Esophagus squamous epithelium (tissue), 5 donors: ENCODE measurements at places on chromosomes 16 and 17. TPM values are rescaled to one million over a fixed set of nuclear protein-coding genes. Genes with fewer than 3 reads are reported as not detected.

Gene KRTAP2-3
- not detected for total RNA-seq

DNA sequence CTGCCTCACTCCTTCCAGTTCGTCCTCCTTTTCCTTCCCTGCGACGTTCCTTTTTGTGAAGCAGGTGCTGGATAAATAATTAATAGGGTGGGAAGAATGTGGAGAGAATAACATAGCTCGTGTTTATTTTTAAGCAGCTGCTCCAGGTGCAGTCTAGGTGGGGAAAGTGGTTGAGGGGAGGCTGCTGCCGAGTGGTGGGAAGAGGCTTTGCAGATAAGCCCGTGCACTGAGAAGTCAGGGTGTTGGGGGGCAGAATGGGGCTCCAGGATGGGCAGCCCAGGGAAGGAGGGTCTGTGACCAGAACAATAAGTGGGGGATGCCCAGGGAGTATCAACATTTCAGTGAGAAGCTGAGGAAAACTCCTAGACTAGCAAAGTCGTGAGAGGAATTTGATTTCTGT is 300.5 kb downstream of the CPPED1 start:
- no peak for DNase-seq

- no peak for DNase-seq
These were observed 254.4 kb downstream of the SLC39A11 start for GRCh38 chr17:72838068-72838467.

Gene SECTM1
- total RNA-seq: 19.5 TPM
